ENCODE measurements at places on chromosomes 1 and 21.

DNA sequence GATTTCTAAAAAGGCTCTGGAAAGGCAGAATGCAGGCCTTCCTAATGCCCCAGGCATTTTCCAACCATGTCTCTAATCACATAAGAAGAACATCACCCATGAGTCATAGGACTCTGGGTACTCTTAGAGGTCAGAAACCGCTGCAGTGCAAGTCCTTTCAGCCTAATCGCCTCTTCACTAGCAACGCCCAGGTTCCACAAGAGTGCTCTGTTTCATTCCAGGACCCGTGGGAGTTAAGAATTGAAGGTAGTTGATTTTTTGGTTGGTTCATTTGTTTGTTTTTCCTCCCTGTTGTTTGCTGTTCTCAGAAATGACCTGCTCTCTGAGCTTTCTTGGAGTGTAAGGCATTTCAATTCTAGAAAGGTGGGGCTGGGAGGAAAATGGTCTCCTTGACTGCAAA lies 123.2 kb downstream of the NR5A2 start:
- DNase-seq = peak; percentile 42

- no peak for DNase-seq
Measured at GRCh38 chr1:40092706-40093639, 4.1 kb downstream of the PPT1 start.

DNA sequence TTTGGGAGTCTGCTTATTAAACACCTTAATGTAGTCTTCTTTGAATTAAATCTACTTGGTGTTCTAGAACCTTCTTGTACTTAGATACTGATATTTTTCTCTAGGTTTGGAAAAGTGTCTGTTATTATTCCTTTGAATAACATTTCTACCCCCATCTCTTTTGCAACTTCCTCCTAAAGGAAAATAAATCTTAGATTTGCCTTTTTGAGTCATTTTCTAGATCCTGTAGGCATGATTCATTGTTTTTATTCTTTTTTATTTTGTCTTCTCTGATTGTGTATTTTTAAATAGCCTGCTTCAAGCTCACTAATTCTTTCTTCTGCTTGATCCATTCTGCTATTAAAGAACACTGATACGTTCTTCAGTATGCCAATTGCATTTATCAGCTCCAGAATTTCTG lies 155.9 kb upstream of the NEGR1 start:
- no peak for DNase-seq

GRCh38 chr1:232463225-232463624 lies 166.7 kb downstream of the SIPA1L2 start:
- no peak for DNase-seq

DNA sequence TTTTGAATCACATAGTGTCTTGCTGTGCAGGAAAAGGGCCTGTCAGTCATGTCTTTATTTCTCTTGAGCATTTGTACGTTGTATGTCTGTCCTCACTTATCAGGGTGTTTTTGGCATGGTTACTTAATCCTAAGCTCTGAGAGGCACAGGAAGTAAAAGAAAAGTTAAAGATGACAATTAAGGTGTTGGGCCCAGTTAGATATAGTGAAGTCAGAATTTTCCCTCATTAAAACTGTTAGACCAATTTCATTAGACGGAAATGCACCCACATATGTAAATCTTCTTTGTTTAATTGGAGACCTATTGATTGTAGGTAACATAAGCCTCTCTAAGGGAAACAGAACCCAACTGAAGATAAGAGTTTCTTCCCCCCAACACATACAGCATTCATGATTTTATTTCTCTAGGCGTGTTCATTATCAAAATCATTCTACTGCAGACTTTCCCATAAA lies 21.9 kb downstream of the NFIA start:
- no peak for DNase-seq

GRCh38 chr1:25526753-25527152 lies 16.7 kb upstream of the LDLRAP1 start:
- no peak for DNase-seq

DNA sequence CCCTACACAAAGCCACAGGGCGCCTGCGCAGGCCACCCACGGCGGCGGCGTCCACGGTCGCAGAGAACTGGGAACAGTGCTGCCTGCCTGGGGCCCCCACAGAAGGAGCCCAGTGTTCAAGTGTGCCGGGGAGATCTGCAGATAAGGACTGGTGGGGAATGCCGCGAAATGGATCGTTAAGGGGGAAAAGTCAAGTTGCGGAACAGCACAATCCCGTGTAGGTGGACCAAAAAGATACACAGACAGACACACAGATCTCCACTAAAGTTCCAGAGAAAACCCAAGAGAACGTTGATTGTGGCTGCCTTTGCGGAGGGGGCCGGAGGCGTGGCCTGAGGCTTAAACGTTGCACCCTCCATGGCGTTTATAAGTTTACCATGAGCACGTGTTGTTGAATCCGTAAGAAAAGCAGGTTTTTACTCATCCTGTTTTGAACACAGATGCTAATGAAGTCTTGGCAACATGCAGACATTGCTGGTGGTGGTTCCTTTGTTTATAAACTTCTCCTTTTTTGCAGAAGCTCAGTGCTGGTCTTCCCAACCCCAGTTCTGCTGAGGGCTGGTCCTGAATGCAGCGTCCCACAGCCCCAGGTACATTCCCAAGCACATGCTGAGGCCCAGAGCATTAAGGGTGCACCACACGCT lies 4.1 kb downstream of the SPATC1L start:
- no peak for DNase-seq

Measured in ACHN (cell line).